ENCODE measurements at places on chromosomes 4 and X.

DNA sequence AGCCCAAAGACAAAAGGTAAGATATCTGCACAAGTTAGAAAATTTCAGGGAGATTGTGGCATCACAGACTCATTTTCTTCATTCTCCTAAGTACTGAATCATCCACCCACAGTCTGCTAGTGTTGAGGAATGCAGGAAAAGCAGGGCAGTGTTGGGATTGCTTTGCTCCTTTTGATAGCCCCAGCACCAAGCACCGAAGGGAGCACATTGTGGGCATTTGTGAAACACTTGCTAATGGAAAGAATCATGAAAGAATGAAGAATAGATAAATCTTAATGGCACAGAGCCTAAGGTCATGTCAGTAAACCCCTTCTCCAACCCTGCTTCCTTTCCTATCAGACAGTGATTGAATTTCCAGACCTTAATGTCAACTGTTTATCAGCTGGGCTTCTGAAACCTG, 103.1 kb upstream of the GPRIN3 start:
- peak; percentile 21 for DNase-seq

DNA sequence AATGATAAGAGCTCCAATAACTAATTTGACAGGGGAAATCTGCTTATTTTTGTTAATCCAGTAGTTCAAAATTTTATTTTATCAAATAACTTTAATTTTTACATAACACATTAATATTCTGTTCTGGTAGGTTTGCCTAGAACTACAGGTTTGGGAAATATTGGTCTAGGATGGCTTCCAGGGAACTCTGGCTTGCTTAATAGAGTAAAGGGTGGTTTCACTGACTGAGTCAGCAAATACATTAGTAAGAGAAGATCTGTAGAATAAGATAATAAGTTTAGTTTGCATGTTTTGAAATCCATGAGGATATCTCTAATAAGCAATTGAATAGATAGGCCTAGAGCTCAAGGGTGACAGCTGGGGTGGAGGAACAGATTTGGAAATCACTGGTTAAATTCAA, 500.7 kb downstream of the ZNF674 start:
- peak; percentile 5 for DNase-seq

GRCh38 chr4:110988722-110989121, 365.8 kb upstream of the PITX2 start:
- no peak for DNase-seq

DNA sequence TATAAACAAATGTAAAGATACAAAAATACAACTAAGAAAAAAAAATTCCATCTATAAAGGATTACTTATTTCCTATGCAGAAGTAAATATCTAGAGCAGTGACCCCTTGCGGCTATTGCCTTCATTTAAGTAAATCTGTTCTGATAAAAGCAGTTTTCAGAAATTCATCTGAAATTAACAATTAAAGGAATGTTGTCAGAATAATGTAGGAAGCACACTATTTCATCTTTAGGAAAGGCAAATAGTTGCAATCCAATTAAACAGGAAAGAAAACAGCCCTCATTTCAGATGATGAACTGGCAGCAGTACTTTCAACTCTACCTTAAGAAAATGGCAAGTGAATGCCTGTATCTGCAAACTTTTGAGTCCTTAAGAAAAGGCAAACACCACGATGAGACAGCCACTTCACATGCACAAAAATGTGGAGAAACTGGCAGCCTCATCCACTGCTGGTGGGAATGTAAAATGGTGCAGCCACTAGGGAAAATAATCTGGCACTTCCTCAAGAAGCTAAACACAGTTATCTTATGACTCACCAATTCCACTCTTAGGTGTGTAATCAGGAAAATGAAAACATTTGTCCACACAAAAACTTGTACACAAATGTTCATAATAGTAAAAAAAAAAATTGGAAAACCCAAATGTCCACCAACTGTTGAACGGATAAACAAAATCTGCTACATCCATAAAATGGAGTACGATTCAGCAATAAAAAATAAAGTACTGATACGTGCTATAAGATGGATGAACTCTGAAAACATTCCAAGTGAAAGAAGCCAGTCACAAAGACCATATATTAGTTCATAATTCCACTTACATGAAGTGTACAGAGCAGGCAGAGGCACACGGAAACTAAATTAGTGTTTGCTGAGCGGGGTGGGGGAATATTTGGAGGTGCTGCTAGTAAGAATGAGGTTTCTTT, 2.0 kb upstream of the THAP9 start:
- peak; percentile 68 for DNase-seq

- DNase-seq = no peak
Observed at GRCh38 chr4:6641164-6641970, 882 bp downstream of the MRFAP1 start.

- DNase-seq = no peak
Observed at GRCh38 chr4:5545271-5545670, 163.1 kb downstream of the EVC2 start.

DNA sequence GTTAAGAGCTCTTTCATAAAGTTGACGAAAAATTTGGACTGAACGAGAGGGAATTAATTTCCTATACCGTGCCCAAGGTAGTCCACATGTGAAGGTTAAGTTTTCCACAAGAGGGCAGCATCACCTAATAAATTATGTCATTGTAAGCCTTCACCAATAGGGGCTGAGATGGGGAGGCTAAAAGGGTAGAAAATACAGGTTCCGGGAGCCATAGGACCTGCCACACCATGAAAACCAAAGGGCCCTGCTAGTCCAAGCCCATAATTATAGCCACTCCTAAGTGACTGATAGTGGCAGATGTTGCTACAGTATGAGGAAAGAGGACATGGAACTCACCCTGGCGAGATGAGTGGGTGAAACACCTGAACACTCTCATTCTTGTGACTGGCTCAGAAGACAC, 122.2 kb downstream of the SHROOM4 start:
- no peak for DNase-seq

DNA sequence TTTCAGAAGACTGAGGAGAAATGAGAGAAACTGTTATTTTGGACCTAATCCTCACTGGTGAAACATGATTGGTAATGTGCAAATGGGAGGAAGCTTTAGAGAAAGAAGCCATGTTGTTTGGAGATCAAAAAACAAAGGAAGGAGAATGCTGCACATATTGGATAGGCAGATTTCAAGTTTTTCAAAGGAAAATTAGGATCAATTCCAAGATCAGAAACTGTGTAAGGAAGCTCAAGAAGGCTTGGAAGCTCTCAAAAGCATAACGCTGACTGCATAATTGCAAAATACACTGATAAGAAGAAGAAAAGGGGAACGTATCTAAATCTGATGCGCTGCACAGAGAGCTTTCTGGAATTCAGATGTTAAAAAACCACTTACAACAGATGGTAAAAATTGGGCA, 34.6 kb downstream of the KLHL15 start:
- no peak for DNase-seq

- DNase-seq = no peak
Observed at GRCh38 chrX:70398899-70399298, 24.2 kb upstream of the GDPD2 start.

DNA sequence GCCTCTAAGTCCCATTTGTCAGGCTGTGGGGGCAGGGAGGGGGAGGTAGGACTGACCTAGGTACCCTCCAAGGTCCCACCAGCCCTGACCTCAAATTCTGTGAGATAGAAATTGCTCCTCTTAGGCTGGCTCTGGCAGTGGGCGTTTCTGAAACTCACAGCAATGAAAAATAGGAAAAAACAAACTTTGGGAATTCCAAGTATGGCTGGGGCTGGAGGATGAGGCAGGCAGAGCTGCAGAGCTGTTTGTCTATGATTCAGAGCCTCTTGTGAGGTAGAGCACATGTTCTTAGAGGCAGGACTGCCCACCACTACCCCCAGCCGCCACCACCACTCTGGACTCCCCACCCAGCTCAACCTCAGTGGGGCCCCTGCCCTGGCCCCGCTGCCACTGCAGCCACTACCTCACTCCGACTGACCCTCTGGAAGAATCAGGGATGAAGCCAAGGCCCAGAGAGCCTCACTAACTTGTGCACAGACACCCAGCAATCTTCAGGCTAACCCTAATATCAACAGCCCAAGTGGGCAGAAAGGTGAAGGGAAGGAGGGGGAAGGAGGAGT, 98.2 kb downstream of the PJA1 start:
- DNase-seq = no peak

DNA sequence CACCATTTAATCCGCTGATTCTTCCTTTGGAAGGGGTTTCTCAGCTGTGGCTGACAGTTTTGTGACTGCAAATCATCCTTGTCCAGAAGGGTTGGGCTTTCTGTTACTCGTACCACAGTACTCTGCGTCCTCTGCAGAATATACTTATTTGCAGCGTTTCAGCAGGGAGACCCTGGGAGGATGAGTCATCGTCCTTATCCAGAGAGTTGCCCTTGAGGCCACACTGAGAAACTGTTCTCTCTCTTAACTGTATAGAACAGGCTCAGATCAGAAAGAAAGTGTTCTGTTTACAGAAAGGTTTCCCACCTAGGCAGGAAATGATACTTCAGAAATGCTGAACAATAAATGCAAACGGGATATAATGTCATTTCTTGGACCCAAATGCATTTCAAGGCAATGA, 47.8 kb upstream of the DDX53 start:
- DNase-seq = no peak

DNA sequence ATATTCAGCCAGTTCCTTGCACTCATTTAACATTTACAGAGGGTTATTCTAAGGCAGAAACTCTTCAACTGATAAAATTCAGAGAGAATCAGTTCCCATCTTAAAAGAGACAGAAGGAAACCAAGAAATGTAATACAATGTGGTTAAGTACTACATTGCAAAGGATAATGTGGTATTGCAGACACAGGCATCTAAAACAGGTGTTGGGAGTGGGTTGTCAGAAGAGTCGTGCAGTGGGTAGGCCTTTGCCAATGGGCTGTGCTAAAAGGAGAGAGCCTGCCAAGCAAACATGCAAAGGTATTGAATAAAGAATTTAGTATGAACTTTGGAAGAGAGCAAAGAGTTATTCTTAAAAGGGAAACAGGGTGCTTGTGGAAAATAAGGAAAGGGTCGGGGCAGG, 1044.4 kb upstream of the DIAPH2 start:
- no peak for DNase-seq

- DNase-seq = no peak
Observed at GRCh38 chr4:152763796-152764195, 15.7 kb downstream of the TIGD4 start.

DNA sequence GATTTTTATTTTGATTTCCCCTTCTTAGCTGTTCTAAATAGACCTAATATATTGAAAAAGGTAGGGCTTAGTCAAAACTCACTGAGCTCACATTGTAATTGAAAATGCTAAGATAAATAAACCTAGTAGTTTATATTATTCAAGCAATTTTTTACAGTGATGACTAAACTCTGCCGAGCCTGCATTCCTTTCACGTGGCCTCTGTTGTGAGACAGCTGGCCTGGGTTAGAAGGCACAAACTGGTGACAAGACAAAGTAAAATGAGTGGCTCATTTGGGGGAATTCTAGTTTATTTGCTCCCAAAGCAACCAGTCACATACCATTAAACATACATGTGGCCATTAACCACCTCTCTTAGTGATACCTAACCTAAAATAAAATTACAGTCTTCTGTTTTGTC, 169.4 kb upstream of the TEX13C start:
- DNase-seq = no peak

DNA sequence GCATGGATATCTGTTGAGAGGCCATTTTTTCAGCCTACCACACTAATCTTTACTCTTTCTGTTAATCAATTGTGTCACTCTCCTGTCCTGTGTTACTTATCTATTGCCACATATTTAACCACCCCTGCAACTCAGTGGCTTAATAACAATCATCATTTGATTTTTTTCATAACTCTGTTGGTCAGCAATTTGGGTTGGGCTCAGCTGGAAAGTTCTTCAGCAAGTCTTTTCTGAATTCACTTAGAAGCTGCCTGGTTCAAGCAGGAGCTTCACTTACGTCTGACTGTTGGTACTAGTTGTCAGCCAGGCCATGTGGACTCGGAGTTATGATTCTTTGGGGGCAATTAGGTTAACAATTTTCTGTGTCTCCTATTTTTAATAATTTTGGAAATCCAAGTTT, 50.1 kb downstream of the CPE start:
- no peak for DNase-seq
